ENCODE measurements at places on chromosomes 6 and 20.

GRCh38 chr6:49551078-49551865 is 804 bp downstream of the C6orf141 start:
- H3K4me3 ChIP-seq = peak overlapping the region; percentile 82
- peak overlapping the region; percentile 26 for H3K27ac ChIP-seq
- peaks cover 4% of the 10 kb centered on the region for H3K4me1 ChIP-seq
- peak; percentile 75 for DNase-seq
- no peaks in the 10 kb centered on the region for H3K36me3 ChIP-seq

GRCh38 chr6:46267515-46267914 is 96.7 kb upstream of the ENPP5 start:
- H3K27ac ChIP-seq = no peak overlapping the region
- H3K27me3 ChIP-seq = no peaks in the 10 kb centered on the region

- H3K36me3 ChIP-seq = peaks cover 34% of the 10 kb centered on the region
- H3K4me3 ChIP-seq = no peak overlapping the region
- peaks cover 14% of the 10 kb centered on the region for H3K4me1 ChIP-seq
- H3K27ac ChIP-seq = no peak overlapping the region
- H3K27me3 ChIP-seq = no peaks in the 10 kb centered on the region
Measured at GRCh38 chr20:25221592-25222460, 26.1 kb upstream of the PYGB start.

- no peak for DNase-seq
- H3K4me1 ChIP-seq = peaks cover under 1% of the 10 kb centered on the region
- H3K36me3 ChIP-seq = peaks cover 63% of the 10 kb centered on the region
Measured at GRCh38 chr20:44412402-44413144, 57.1 kb downstream of the HNF4A start.
